Skeletal muscle cell (primary cell): ENCODE measurements at places on chromosomes 6 and 20.

- no peak for DNase-seq
Measured at GRCh38 chr6:158316022-158316421, 3.8 kb downstream of the TULP4 start.

- no peak for DNase-seq
Measured at GRCh38 chr6:7920425-7920824, 9.8 kb upstream of the TXNDC5 start.

GRCh38 chr6:79687759-79688158 is 56.6 kb downstream of the SH3BGRL2 start:
- DNase-seq, result no peak

DNA sequence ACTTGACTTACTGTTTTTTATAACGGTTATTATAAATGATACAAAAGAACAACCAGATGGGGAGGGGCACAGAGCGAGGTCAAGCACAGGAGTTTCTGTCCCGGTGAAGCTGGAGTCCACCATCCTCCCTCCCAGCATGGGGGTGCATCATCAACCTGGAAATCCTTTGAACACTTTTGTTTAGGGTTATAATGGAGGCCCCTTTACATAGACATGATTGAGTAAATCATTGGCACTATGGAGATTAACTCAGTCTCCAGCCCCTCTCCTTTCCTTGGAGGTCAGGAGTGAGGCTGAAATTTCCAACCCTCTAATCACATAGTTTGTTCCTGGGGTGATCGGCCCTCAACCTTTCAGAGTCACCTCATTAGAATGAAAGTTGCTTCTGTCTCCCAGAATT is 71.8 kb upstream of the ANKEF1 start:
- no peak for DNase-seq

DNA sequence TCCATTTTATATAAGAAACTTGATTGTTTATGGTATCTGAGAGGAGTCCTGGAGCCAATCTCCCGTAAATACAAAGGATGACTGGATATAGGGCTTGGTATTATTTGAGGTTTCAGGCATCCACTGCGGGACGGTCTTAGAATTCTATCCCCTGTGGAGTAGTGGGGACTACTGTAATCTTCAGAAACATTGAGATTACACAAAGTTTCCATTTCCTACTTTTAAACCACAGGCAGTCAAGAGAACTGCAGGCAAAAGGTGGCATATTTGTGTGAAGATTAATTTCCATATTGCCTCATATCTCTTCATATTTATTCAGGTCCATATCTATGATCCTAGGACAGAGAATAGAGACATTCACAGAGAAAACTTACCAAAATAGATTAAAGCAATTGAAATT is 586.2 kb downstream of the PHF3 start:
- DNase-seq, result no peak

GRCh38 chr6:3321875-3322274 is 63.1 kb downstream of the PSMG4 start:
- DNase-seq, result no peak

GRCh38 chr20:39462416-39462945 is 500.3 kb downstream of the DHX35 start:
- DNase-seq, result no peak

DNA sequence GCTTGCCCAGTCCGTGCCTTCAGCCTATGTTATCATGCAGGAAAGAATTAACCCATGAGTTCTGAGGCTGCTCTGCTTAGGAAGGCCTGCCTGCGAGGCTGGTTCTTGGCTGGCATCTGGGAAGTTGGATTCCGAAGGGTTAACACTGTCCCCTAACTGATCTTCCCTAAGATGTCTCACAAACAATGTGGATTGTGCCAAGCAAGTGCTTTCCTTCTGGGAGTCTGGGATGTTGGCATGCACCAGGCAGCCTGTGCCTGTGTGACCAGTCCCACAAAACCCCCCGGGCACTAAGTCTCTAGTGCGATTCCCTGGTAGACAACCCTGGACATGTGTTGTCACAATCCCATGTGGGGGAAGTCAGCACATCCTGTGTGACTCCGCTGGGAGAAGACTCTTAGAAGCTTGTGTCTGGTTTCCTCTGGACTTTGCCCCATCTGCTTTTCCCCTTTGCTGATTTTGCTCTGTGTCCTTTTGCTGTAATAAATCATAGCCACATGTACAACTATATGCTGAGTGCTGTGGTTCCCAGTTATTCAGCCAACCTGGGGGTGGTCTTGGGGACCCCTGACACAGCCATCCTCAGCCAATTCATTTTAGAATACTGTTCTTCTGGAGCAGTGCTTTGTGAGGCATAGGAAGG is 83.8 kb downstream of the SLC22A23 start:
- DNase-seq, result no peak

GRCh38 chr20:32631933-32632460 is 41.7 kb downstream of the C20orf203 start:
- DNase-seq, result no peak

- no peak for DNase-seq
Measured at GRCh38 chr6:163857421-163857820, 442.9 kb downstream of the QKI start.

DNA sequence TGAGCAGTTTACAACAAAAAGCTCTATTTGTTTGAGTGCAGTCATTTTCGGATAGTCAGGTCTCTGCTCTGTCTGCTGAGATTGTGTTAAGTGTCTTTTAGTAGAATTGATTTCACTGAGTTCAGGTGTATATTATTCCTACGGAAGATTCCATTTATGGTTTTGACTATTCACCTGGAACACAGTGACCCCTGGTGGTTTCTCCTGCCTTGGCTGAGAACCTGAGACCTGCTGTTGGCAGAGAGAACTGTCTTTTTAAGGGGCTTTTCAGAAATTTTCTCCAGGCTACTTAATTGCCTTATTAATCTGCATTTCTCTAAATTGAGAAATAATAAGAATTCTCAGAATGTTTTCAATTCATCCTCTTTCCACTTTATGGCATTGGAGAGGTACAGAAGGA is 508.0 kb downstream of the TBC1D32 start:
- no peak for DNase-seq

GRCh38 chr6:46505693-46506512 is 14.7 kb upstream of the RCAN2 start:
- no peak for DNase-seq

GRCh38 chr6:143279385-143279784 is 171.1 kb downstream of the ADAT2 start:
- DNase-seq, result no peak

DNA sequence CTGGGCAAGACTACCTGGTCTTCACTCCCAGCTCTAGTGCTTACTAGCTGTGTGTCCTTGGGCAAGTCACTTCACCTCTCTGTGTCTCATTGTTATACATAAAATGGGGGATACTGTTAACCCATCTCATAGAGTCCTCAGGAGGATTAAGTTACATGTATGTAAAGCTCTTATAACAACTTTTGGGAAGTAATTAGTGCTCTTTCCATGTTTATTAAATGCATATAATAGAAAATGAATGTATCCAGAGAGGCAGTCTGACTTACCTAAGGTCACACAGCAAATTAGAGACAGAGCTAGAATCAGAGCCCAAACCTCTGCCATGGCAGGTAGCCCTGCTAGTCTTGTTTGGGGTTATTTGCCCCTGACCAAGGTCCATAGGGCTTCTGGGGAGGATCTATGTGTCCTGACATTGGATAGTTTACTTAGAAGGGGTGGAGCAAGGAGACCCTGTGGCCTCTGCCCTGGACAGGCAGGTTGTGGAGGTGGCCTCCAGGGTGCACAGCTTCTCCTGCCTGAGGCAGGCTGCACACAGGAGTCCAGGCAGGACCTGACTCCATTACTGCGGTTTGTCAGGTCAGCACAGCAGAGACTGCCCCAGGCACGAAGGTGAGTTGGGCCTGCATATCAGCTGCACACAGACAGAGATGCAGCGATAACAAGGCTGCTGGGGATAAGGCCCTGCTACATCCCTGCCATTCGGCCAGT is 8.4 kb upstream of the MAPK13 start:
- DNase-seq, result no peak

DNA sequence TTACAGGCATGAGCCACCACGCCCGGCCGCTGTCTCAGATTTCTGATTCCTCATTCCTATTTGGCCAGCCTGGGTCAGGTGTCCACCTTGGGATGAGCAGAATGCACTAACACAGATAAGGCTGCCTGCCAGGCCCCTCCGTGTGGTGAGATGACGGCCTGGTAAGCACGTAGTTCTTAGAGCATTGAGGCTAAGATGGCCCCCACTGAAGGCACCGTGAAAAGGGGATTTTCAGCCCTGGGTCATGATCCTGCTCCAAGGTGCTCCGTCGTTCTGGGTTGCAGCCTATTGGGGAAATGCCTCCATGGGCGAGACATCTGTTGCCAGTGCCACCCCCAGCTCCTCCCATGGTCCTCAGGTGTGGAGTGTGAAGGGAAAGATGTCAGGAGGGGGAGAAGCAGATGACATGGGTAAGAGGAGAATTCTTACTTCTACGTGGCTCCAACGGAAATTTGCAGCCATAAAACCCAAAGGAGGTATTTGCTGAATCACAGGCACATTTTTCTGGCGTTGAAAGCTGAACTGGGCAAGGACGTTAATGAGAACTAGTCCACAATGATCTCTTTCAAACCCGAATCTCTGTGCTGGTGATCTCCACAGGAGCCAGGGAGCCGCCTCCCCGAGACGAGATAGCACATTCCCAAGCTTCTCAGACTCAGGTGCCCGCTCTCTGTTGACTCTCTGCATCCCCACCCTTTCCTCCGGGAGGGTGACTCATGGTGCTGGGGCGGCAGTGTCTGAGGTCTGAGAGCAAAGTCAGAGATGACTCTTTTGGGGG is 34.0 kb upstream of the BMP6 start:
- DNase-seq, result peak; percentile 64

DNA sequence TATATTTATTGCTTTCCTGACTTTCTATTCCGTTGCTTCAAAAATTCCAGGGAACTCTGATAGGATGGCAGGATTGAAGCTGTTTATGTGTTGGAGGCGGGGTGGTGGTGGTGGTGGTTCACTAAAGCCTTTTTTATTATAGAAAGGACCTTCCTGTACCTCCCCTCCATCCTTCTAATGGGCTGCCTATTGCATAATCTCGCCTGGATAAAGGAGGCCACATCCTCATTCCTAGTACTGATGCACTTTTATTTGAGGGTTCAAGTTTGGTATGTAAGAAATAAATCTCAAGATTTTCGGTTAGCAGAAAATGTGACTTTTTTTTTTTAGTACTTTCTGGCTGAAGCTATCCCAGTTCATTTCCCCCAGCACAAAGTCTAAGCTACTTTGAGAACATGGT is 18.7 kb upstream of the CTAGE9 start:
- no peak for DNase-seq

DNA sequence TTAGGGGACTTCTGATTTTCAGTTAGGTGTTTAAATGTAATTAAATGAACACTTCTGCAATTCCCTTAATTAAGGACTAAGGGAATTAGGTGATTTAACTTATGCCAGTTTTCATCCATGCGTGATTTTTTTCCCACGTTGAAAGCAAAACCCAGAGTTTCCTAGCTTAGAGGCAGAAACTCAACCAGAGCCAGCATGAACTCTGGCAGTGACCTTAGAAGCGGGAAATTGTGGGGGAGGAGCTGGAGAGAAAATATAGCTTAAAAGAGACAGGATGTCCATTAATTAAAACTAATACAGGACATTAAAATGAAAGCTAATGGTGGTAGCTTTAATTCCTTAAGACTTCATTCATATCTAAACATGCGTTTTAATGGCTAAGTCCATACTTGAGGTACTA is 41.6 kb downstream of the IYD start:
- DNase-seq, result no peak

DNA sequence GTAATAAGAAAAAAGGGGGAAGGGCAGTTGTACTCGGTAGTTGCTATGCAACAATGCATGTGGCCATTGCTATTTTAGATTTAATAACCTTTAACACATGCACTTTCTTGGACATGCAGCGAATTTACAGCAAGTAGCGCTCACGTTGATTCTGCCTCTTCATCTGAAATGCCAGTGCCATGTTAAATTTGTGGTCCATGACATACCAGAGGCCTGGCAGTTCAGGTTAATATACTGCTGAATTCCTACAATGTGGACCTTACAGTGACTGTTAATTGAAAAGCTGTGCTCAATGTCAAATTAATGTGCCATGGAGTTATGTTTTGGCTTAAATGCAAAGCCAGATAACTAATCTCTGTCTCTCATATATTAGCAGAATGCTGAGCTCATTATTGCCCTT is 699.7 kb downstream of the DOK5 start:
- DNase-seq, result no peak

DNA sequence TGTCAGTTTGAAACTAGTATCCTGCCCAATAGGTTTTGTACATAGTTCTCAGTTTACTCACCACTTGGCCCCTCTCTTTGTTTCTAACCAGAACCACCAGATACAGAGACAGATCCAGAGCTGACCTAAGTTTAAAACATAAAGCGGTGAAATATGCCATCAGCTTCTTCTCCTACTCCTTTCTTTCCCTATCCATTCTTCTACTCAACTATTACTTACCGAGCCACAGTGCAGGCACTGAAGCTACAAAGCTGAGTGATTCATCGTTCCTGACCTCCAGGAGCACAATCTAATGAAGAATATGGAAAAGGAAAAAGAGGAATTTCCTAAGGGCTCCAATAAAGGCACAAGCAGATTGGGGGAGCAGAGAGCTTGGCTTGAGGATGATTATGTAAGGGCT is 286.0 kb downstream of the FOXC1 start:
- no peak for DNase-seq

GRCh38 chr20:47438464-47439381 is 63.0 kb upstream of the NCOA3 start:
- DNase-seq, result no peak

DNA sequence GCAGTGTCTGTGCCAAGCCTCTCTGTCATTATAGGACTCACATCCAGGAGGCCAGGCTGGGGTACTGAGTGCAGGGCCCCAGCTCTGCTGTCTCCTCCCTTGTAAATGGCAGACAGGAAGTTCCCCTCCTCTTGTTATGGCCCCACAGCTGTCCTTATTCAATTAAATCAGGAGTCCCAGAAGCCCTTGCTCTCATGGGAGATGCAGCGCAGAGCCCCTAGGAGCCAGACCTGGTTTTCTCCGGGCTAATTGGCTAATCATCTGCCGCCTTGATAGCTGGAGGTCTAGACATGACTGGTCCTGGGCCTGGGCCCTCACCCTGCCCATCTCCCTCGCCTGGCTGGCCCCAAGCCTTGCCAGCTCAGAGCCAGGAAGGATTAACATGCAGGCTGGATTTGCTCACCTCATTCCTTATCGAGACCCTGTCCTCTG is 172.0 kb downstream of the VEGFA start:
- DNase-seq, result no peak

- DNase-seq, result no peak
Measured at GRCh38 chr6:5471637-5472398, 210.5 kb downstream of the FARS2 start.

DNA sequence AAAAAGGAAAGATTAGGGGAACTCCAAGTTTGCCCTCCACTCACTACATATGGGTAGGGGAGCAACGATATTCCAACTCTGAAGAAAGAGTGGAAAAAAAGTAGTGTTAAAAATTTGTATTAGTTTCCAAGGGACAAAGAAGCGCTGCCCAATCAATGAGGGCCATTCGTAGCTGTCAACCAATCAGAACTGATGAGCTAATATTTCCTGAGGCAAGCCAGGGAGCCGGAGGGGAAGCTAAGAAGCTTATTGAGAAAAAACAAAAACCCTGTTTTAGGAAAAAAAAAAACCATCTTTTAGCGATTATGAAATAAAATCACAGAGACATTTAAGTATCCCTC is 59.5 kb downstream of the TRIM38 start:
- no peak for DNase-seq
